ENCODE measurements at places on chromosomes 1 and 21.

DNA sequence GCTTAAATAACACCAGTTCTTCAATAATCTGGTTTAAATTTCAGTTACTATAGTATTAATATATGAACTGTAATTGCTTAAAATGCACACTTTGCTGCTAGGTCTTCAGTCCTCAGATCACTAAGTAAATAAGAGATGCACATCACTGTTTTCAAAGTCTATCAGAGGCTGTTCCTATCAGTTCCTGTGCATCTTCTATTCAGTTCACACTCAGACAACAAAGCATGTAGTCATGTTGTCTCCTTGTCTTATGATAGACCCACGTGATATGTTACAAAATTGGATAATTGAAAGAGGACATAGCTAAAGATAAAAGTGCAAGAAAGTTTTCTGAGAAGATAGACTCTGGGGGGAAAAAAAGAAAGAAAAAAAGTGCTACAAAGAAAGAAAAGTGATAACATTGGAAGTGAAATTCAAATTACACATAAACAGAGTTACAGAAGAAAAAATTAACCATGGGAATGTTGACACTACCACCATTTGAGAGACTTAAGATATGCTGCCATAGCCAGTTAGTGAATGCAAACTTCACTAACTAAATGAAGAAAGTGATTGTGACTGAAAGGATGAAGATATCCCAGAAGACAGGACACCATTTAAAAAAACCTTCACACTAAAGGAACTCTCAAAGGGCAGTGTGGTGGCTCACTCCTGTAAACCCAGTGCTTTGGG lies 33.9 kb upstream of the TSNAX start:
- no peak for ATAC-seq
- no peaks in the 10 kb centered on the region for H3K36me3 ChIP-seq
- no peak overlapping the region for H3K4me3 ChIP-seq
- peaks cover 5% of the 10 kb centered on the region for H3K4me1 ChIP-seq

DNA sequence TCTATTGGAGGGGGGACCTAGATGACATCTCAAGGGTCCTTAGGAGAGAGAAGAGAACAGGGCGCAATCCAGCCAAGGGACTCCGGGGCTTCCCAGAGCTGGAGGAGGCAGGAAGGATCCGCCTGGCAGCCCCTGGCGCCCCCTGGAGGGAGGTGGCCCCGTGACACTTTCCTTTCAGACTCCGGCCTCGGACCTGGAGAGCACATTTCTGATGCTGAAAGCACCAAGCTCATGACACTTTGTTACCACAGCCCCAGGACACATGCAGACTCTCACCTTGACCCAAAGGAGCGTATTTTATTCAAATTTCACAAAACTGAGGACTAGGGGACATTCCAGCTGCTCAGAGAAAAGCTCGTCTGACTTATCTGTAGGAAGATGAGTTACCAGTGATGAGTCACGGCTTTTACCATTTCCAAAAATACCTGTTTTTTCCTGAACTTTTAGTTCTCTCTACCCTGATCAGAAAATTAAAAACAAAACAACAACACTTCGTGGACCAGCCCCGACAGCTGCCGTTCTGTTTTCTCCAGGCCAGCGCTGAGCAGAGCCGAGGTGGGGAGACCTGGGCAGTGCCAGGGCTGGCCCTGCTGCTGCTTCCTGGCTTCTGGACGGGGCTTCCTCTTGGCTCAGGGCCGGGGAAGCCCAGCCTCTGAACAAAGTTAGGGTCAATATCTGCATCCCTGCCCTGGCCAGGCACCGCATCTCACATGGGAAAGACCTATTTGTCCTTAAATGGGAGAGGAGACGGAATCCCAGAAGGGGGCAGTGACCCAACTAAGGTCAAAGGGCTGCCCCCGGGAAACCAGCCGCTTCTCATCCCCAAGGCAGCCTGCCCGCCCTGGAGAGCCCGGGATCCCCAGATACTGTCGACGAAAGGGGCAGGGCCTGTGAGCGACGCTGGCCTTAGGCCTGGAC lies 21.6 kb upstream of the POFUT2 start:
- peak; percentile 77 for ATAC-seq
- H3K27ac ChIP-seq: peak overlapping the region; percentile 41
- peaks cover 3% of the 10 kb centered on the region for H3K27me3 ChIP-seq
- no peaks in the 10 kb centered on the region for H3K36me3 ChIP-seq

DNA sequence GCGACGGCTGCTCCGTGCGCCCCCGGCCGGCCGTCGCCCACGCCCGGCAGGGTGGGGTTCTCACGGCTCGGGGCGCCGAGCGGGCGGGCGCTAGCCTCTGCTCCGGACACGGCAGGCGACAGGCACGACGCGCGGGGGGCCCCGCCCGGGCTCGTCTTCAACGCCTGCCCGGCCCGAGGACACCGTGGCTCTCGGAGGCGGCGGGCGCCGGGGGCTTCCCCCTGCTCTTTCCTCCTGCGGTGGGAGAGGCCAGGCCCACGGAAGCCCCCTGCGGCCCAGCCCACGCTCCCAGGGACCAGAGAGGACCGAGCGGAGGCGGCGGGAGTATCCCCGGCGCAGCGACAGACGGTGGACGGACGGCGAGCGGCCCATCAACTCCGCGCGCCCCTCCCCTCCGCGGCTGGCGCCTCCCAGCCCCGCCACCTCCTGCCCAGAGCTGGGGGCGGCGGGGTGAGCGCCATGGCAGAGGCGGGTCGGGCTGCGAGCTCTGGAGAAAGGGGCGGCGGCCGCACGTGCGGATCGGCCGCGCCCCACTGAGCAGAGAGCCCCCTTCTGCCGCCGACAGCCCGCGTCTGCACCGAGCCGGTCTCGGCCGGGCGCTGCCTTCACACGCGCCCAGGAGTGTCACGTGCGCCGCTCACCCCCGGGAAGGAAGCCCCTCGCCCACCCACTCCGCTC lies at the start of the genes SHE and TDRD10:
Gene SHE, minus strand, starts transcription at position 347 of the 678 bp plus-strand sequence. CDS start 386 bp downstream, outside the sequence.
Gene TDRD10, plus strand, starts transcription at position 154 of the 678 bp plus-strand sequence. CDS start 4,685 bp downstream, outside the sequence.
- peaks cover 10% of the 10 kb centered on the region for H3K4me1 ChIP-seq
- H3K27ac ChIP-seq: peak within 1 kb of the TSS; percentile 1
- H3K27me3 ChIP-seq: peaks cover 34% of the 10 kb centered on the region
- no peak within 1 kb of the TSS for H3K4me3 ChIP-seq
- ATAC-seq: no peak

DNA sequence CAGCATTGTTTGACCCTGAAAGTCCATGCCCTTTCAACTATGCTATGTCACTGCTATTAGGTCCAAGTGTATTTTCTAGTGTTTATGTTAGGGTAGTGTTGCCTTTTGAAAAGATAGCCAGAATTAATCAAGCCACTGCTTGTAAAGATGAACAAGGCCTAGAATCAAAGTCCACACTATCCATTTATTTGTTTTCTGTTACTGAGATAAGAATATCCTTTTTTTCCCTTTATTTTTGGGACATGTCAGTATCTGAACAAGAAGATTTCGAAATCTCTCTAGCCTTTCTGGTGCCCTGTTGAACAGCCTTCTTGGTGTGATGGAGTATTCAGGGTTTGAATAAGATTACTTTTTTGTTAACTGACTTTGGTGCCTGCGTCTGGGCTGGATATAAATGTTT lies 16.7 kb downstream of the UBAP2L start:
- H3K27me3 ChIP-seq: no peaks in the 10 kb centered on the region
- peak overlapping the region; percentile 15 for H3K27ac ChIP-seq
- ATAC-seq: no peak
- H3K4me1 ChIP-seq: peaks cover 23% of the 10 kb centered on the region
- H3K4me3 ChIP-seq: no peak overlapping the region

DNA sequence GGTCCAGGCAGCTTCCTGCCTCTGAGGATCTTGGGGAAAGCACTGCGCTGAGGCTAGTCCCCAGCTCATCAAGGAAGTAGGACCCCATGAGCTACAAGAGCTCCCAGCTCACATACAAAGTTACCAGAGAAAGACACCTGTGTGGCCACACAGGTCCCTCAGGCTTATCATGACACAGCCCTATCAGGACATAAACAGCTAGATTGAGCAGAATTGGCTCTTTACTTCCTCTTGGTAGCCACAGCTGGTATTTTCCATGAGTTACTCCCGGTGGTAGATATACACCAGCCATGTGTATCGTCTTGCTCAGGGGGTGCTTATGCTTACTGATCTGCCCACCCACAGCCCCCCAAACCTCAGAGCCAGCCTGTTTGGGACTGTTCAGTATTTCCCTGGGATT lies 1.2 kb downstream of the LENEP start:
- no peak for ATAC-seq
- H3K27me3 ChIP-seq: no peaks in the 10 kb centered on the region
- peaks cover 31% of the 10 kb centered on the region for H3K4me1 ChIP-seq
- peak overlapping the region; percentile 71 for H3K27ac ChIP-seq

DNA sequence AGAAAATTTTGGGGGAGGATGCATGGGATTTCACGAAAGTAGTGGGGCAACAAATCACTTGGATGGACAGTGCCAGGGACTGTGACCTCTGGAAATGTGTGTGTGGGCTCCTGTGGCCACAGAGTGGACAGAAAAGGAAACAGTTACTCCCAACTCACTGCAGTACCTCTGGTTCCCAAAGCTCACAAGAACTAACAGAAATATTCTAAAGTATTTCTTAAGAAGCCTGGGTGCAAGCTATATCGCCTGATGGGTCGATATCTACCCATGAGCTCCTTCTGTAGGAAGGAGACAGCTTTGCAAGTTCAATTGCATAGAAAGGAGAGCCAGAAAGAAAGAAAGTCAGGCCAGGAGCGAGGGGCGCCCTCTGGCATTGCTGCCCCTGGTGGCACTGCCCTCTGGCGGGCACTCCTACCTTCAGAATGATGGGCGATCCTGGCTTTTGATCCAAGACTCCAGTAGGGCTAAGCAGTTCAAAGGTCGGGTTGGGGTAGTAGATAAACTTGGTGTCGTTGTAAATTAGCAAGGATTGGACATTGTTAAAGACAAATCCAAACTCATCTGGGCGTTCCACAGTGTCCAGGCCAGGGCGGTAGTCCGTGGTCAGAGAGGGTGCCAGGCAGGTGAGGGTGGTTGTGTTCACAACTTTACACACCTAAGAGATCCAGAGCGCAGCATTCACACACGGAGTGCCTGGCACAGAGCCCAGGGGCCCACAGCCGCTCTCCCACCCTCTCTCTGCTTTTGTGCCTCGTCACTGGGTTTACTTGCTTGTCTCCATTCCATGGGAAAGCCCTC lies 134.7 kb upstream of the CD34 start:
- peaks cover 23% of the 10 kb centered on the region for H3K27me3 ChIP-seq
- H3K4me3 ChIP-seq: no peak overlapping the region
- H3K27ac ChIP-seq: no peak overlapping the region
- peaks cover 11% of the 10 kb centered on the region for H3K4me1 ChIP-seq
- no peaks in the 10 kb centered on the region for H3K36me3 ChIP-seq
- no peak for ATAC-seq

DNA sequence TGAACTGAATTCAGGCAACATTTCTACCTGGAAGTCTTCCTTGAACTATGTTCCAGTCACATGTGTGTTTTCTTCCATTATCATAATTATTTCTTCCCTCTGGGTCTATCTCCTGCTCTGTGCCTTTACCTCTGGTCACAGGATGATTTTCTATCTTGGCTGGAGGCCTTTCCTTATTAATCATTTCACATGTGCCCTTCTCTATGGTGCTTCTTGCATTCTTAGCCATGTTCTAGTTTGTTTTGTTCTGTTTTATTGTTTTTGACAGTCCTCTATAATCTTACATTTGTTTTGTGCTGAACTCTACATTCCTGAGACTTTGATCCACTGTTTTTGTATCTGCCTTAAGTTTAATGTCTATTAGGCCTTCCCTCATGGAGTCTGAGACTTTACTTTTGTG lies 51.0 kb downstream of the SGIP1 start:
- H3K27ac ChIP-seq: no peak overlapping the region
- H3K27me3 ChIP-seq: peaks cover 16% of the 10 kb centered on the region
- H3K4me3 ChIP-seq: no peak overlapping the region
- no peak for ATAC-seq

GRCh38 chr1:219149009-219149577 lies 24.6 kb upstream of the LYPLAL1 start:
- no peaks in the 10 kb centered on the region for H3K4me1 ChIP-seq
- peaks cover 16% of the 10 kb centered on the region for H3K27me3 ChIP-seq
- H3K36me3 ChIP-seq: no peaks in the 10 kb centered on the region

- no peak for ATAC-seq
- H3K27ac ChIP-seq: no peak overlapping the region
- H3K27me3 ChIP-seq: no peaks in the 10 kb centered on the region
- H3K4me3 ChIP-seq: no peak overlapping the region
- no peaks in the 10 kb centered on the region for H3K36me3 ChIP-seq
These were observed 1531.1 kb downstream of the MRPL39 start for GRCh38 chr21:24076179-24076578.

- no peak overlapping the region for H3K27ac ChIP-seq
- H3K36me3 ChIP-seq: no peaks in the 10 kb centered on the region
- ATAC-seq: peak; percentile 8
- peak overlapping the region; percentile 38 for H3K4me3 ChIP-seq
- H3K4me1 ChIP-seq: no peaks in the 10 kb centered on the region
- peaks cover 18% of the 10 kb centered on the region for H3K27me3 ChIP-seq
These were observed 492 bp downstream of the FOXO6 start for GRCh38 chr1:41361495-41362356.

DNA sequence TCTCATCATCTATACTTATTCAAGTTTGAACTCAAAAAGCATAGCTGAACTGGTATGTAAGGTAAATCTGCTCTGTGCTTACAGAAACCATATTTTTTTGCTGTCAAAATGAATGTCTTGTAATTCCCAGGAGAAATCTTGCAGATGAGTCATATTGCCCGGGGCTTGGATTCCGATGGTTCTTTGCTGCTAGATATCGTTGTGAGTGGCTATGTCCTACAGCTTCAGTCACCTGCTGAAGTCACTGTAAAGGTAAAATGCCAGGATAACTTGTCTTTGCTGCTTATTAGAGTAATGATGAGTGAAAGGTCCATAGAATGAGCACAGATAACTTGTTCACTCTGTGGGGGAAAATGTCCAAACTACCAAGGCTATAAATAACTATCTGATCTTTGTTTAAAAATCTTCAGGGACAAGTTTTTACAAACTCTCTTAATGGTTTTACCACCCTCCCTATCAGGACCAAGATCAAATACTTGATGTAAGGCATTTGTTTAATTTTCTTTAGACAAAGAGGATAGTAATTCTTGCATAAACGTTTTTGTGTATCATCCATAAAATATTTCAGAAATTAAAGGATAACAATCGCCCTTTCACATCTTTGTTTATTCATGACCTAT lies 222.3 kb downstream of the TPR start:
- no peak overlapping the region for H3K27ac ChIP-seq
- ATAC-seq: no peak
- H3K27me3 ChIP-seq: no peaks in the 10 kb centered on the region
- no peaks in the 10 kb centered on the region for H3K36me3 ChIP-seq

DNA sequence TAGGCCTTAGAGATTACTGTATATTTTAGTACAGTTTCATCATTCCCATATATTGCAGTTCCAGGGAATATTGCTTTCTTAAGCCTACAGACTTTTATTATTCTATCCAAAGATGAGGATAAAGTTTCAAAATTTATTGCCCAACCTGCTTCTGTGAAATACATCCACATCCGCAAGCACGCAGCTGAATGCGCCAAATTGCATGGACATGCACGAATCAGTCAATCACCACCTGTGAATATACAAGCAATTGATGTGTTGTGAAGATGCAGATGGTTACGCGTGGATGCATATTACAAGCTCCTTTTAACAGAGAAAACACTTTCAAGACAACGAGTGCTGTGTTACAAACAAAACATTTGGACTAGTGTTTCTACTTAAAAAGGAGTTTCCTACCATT lies 577.8 kb upstream of the PLXNA2 start:
- peaks cover 9% of the 10 kb centered on the region for H3K27me3 ChIP-seq
- ATAC-seq: no peak
- H3K4me1 ChIP-seq: no peaks in the 10 kb centered on the region
- no peak overlapping the region for H3K27ac ChIP-seq
- H3K36me3 ChIP-seq: no peaks in the 10 kb centered on the region

- no peak for ATAC-seq
- no peak overlapping the region for H3K4me3 ChIP-seq
- no peak overlapping the region for H3K27ac ChIP-seq
- H3K27me3 ChIP-seq: no peaks in the 10 kb centered on the region
- no peaks in the 10 kb centered on the region for H3K36me3 ChIP-seq
These were observed 67.9 kb upstream of the ARID1A start for GRCh38 chr1:26627954-26628353.

GRCh38 chr21:43904331-43904781 lies 39.3 kb downstream of the AGPAT3 start:
- H3K27ac ChIP-seq: no peak overlapping the region
- H3K4me3 ChIP-seq: no peak overlapping the region
- H3K4me1 ChIP-seq: peaks cover 12% of the 10 kb centered on the region
- no peaks in the 10 kb centered on the region for H3K27me3 ChIP-seq

Measured in activated T-helper 17 cell treated with anti-CD3 and anti-CD28 coated beads, Interleukin-2, amount 50 U/mL, for 72 hours (primary cell).